ENCODE measurements at places on chromosomes 12 and 14. TPM values are rescaled to one million over a fixed set of nuclear protein-coding genes. Genes with fewer than 3 reads are reported as not detected.

KRT4 gene
- total RNA-seq, result not detected

KLRB1 gene
- not detected for total RNA-seq

IFI27 gene
- 0.76 TPM for total RNA-seq

PELI2 gene
- 28.8 TPM for total RNA-seq

C14orf39 gene
- 1.2 TPM for total RNA-seq

DNA sequence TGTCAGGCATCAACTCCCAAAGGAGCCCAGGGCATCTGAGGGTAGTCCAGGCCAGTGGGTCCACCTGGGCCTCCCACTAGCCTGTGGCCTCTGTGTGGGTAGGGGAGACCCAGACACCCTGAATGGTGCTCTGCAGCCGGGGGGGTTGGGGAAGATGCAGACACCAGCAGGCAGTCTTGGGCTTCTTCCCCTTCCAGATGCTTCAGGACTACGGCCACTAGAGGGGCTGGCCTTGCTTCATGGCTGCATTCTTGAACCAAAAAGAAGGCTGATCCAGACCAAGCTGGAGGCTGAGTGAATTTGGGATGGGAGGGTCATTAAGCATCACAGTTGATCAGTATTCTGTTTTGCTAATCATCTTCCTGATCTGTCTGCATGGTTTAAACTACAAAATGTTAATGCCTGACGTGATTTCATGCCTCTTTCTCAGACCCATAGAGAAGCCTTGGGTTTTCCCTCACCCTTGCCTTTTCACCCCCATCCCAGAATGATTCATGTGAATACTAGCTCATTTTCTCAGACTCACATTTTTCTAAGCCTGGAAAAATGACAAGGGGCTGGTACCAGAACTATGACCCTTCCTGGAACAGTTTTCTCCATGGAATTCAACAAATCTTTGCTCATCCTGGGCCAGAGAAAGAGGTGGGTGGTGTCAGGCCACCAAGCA is 134.2 kb downstream of the NTF3 start:
- no peak for DNase-seq

DNA sequence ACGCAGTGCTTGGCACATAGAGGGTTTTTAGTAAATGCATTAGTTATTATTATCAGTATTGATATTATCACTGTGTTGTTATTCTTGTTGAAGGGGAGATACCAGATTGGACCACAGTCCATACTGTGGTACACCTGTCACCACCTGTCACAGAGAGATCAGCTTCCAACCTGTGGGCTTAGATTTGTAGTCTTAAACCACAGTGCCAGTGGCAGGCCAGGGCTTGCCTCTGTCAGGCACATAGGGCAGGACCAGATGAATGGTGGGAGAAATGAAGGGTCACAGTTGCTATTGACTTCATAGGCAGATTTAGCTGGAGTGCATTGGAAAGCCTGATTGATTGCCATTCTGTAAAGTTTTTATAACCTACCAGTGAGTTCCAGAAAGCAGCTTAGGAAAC is 35.1 kb downstream of the ARL1 start:
- DNase-seq, result no peak

GRCh38 chr12:30169839-30170591 is 386.3 kb upstream of the TMTC1 start:
- peak; percentile 10 for DNase-seq

- no peak for DNase-seq
Measured at GRCh38 chr12:20089077-20089476, 279.3 kb upstream of the PDE3A start.

DNA sequence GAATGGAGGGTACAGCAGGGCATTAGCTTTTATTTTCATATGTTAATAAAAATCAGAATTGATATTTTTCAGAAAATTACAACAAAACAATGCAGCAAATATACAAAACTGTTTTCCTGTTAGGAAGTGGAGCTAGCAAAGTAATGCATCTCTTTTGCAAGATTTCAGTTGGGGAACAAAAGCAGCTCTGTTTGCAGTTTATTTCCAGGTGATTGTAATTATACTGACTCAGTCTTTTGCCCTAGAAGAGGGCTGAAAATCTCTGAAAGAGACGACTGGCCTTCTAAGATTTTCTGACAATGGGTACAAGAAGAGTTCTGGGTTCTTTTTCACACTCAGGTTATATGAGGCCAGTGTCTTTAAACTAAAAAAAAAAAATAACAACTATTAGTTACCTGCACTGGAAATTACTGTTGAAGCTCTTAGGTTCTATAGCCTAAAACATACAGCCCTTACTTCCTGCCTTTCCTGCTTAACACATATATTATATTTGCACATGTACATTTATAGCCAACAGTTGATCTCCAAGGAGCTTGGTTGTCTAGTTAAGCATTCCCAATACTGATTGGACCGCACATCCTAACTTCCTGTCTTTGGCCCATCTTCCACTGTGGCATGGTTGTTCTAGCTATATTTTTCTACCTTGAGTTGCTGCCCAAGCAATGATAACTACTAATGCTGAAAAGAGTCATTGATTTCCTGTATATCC is 199.1 kb upstream of the KRR1 start:
- DNase-seq, result no peak

GRCh38 chr12:116066381-116067230 is 210.9 kb downstream of the MED13L start:
- no peak for DNase-seq

- no peak for DNase-seq
Measured at GRCh38 chr14:102926104-102926503, 3.6 kb downstream of the AMN start.

GRCh38 chr14:99822800-99823455 is 29.7 kb downstream of the EML1 start:
- DNase-seq, result no peak

DNA sequence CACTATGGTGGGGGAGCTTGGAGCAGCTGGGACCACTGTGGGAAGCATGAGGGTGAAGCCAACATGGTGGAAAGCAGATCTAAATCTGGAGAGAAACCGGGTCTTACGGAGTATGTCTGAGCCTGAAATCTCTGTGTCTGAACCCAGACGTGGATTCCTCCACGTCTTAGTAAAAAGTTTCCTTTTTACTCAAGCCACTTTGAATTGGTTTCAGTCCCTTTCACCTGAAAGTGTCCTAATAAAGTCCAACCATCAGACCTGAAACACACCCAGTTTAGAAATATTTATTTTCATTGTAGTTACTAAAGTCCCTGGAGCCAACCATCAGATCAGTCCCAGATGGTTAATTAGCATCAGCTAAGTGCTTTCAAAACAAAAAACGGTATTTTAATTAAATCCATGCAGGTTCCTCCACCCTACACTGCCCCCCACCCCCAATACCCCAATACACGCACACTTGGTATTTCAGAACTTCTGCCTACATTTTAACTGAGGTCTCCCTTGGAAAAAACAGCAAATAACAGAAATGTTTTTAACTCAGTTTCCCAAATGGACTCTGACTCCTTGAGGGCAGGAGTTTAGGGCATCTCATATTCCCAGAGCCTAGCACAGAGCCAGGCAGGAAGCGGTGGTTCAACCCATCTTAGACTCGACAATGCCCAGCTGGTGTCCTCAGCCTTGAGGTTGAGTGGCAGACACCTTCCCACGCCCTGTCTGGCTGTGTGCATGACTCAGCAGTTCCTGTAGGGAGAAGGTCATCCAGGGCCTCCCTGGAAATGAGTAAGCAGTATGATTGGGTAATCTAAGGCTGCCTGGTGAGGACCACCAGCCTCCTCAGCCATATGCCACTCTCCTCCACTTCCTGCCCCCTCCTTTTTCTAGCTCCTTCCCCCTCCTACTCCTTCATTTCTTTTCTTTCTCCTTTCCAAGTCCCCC is 175.8 kb downstream of the TTC8 start:
- DNase-seq, result no peak

- DNase-seq, result no peak
Measured at GRCh38 chr14:100402631-100403030, 79.5 kb downstream of the SLC25A47 start.

GRCh38 chr12:65334521-65334920 is 56.0 kb downstream of the MSRB3 start:
- no peak for DNase-seq
